Nephron progenitor cell (in vitro differentiated cells): ENCODE measurements at places on chromosomes 4 and X.

GRCh38 chr4:20319825-20320612 is 68.3 kb downstream of the SLIT2 start:
- no peak for DNase-seq

DNA sequence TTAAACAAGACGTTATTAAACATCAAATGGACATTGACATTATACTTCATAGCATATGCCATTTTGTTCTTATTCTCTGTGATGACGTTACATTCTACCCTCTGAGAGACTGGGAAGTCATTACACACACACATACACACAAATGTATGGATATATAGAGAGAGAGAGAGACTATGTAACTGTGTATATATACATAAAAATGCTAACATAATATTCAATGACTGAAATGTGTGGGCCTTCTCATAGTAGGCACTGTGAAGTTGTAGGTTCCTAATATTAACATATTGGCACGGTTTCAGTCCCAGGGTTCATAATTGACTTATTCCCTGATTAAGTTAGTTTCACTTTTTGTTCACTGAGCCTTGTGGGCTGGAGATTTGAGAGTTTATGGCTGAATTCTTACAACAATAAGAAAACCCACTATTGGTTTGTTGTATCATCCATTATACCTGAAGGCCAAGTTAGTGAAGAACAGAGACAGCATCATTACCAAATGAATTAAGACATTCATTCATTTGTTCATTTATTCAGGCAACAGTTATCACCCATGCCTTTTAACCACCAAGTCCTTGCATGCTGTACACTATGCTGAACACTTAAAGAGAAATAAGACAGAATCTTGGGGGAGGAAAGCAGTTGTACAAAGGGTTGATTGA is 68.5 kb downstream of the GAB1 start:
- DNase-seq = no peak

DNA sequence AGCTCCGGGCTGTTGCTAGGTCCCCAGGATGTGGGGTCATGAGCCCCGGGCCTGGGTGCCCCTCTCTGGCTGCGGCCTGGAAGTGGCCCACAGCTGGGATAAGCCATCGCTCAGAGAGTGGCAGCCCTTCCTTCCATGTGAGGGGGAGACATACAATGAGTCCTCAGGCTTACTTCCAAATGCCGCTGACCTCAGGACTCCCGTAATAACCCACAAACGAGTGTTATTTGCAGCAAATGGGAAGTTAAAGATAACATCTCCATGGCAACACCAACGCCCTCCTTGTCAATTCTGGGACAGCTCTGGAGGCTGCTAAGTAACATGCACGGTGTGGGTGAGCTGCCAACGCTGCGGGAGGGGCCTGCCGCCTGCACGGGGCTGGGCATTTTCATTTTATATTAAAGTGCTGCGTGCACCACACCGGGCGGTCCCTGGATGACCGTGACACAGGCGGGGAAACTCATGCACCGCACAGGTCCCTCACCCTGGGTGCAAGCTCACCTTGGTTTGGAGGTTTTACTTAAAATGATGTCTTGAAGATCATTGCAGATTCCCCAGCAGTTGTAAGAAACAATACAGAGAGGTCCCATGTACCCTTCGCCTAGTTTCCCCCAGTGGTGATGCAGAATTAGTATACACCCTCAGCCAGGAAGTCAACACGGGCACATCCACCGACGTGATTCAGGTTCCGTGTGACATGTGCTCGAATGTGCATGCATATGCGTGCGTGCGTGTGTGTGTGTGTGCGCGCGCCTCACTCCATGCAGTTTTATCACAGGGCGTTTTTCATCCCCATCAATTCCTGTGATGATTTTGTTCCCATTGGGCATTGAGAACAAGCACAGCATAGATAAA is 79.4 kb downstream of the ABLIM2 start:
- DNase-seq = no peak

DNA sequence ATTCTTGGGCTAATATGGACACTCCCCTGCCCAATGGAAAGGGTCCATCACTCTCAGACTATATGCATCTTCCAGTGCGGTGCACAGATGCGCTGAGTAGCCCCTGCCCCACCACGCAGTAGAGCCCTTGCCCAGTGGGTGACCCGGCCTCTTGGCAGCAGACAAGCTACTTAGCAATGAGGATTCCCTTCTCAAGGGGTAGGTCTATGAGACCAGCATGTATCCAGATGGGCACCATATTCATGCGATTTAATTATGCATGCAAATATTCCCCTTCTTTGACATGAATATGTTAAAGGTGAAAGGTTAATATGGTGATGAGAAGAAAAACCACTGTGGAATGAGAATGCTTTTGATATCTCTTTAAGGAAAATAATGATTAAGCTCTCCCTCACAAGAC is 77.7 kb downstream of the ZNF827 start:
- no peak for DNase-seq

GRCh38 chr4:75412746-75413145 is 101.5 kb downstream of the RCHY1 start:
- no peak for DNase-seq

GRCh38 chr4:181181331-181181730 is 1061.9 kb upstream of the TENM3 start:
- DNase-seq = no peak

- no peak for DNase-seq
Measured at GRCh38 chr4:70935038-70935695, 33.0 kb downstream of the MOB1B start.

DNA sequence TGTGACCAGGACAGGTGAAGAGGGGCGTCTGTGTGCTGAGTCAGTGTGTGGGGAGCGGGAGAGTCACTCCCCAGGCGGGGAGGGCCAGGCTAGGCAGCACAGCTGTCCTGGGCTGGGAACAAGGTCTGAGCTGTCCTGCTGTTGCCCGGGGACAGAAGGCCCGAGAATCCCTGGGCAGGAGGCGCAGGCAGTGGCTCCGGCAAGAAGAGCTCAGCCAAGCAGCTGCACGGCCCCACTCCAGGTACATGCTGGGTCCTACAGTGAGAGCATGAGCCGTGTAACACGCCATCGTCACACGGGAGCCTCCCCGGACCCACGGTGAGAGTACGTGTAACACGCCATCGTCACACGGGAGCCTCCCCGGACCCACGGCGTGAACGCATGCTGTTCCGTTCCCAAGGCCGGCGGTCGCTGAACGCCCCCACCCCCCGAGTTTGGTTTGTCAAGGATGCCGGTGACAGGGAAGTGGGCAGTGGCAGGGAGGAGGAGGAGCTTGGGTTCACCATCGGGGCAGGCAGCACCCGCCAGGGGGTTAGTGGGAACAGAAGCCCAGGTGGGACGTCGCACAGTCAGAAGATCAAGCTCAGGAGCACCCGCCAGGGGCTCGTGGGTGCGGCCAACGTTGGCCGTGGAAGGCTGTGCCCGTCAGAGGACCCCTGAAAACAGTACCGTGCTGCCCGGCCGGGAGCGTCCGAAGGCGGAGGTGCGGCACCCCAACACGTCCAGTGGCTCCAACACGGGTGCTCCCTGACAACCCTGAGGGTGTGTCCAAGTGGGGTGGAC is 15.6 kb downstream of the PPP2R3B start:
- no peak for DNase-seq

DNA sequence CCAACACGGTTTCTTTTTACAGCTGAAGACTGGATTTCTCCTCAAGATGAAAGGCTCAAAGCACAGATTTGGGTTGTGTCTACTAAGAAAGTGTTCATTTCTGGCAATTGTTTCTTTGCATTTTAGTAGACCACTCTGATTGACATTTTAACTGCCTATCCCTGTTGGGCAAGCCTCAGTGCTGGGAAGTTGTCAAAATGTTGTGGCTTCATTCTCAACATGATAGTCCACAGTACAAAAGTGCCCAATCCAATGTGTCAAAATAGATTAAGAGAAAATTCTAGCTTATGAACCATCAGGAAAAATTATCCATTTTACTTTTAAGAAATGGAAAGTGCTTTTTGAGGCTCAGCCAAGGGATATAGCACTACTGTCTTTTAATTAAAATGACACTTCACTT is 323.9 kb upstream of the PRPS2 start:
- DNase-seq = no peak

DNA sequence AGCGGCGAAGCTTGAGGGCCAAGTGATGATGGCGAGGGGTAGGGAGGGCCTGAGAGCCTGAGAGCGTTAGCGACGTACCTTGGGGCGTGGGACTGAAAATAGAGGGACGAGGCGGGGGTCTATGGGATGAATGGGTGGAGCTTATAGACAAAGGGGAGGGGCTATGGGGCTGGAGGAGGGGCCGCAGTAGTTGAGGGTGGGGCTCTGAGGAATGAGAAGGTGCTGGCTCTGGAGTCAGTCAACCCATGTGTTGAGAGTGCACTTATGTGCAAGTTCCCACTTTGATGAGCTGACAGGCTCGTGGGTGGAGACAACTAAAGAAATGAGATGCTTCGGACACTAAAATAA is 488 bp downstream of the TBC1D25 start:
- no peak for DNase-seq

GRCh38 chrX:133391111-133391510 is 24.2 kb downstream of the GPC4 start:
- no peak for DNase-seq

GRCh38 chr4:90951037-90951436 is 823.8 kb downstream of the CCSER1 start:
- DNase-seq = no peak

- no peak for DNase-seq
Measured at GRCh38 chr4:106334741-106335470, 18.6 kb downstream of the AIMP1 start.

DNA sequence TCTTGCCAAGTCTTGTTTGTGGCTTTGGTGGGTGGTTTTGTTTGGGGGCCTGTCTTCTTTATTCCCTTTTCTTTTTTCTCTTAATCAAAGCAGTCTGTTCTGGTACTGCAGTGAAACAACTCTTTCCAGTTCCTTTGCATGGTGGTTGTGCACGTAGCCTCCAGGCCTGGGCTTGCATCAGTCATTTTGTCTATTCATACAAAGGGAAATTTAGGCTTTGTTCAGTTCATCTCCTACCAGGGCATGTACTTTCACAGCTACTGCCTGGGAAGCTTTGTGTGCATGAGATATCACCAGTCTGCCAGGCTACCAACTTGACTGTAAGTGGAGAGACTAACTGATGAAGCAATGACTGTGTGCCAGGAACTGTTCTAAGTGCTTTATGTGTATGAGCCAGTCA is 8.5 kb downstream of the TRIM2 start:
- no peak for DNase-seq

DNA sequence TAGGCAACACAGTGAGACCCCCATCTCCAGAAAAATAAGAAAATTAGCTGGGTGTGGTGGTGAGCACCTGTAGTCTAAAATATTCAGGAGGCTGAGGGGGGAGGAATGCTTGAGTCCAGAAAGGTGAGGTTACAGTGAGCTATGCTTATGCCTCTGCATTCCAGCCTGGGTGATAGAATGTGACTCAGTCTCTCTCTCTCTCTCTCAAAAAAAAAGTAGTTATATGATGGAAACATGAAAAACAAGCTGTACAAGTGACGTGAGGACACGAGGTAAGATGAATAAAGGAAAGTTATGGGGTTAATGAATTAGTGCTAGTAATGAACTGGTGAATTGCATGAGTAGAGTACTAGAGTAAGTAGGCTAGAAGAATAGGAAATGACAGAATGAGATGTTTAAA is 21.8 kb upstream of the CAMK2D start:
- DNase-seq = no peak

GRCh38 chr4:170087163-170087700 is 2.5 kb downstream of the AADAT start:
- DNase-seq = no peak

DNA sequence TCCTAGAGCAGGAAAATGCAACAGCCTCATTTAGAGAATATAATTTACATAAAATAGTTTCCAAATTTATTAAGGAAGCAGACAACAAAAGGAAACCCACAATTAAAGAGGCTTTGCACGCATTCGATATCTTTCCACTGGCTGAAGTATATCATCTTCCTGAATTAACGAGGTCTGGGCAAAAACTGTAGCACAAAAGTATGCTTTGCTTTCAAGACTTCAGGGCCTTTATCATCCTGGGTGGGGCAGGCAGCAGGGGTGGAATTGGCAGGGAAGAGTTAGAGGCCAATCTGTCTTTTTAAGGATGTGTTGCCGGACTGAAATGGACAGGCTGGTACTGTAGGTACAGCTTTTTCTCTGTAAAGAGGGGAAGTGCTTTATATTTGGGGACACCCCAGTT is 17.0 kb upstream of the STX18 start:
- DNase-seq = no peak
